ENCODE measurements at places on chromosomes 1 and 21.

DNA sequence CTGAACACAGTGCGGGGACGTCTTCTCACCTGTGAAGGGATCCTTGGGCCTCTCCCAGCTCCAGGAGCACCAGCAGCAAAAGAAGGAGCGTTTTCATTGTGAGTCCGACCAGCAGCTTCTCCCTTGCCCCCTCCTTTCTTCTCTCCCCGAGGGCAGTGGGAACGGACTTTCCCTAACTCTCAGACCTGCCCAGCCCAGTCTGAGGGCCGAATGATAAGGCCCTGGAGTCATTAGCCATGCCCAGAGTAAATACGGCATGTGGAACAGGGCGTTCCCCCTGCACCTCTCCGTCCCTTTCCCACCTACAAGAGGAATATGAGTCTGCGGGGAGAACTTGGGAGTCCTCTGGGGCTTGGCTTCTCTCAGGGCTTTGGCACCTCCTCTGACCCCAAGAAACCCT lies at the start of gene CTSE:
TSS of gene CTSE (minus strand) at position 201 of the 400 bp plus-strand sequence. CDS start at position 97, 104 bp downstream.
- DNase-seq: no peak

- DNase-seq: peak; percentile 51
Observed at GRCh38 chr1:218642033-218642948, 297.2 kb downstream of the TGFB2 start.

GRCh38 chr21:44751186-44751798 lies 39.9 kb upstream of the TSPEAR start:
- no peak for DNase-seq

DNA sequence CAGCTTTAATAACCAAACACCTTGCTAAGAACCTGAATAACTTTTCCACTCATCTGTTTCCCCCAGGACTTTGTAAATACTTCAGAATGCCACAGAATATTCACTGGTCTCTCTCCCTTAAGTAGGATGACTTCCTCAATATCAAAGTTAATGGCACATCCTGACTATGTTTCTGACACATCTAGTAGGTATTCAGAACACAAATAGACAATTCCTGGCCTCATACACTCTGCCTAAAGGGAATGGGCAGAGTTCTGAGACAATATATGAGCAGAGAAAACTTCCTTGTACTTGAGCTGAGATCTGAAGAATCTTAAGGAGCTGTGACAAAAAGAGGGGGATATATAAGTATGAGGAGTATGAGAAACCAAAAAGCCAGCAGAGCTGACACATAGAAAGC lies 34.8 kb downstream of the ANKRD13C start:
- DNase-seq: peak; percentile 73

DNA sequence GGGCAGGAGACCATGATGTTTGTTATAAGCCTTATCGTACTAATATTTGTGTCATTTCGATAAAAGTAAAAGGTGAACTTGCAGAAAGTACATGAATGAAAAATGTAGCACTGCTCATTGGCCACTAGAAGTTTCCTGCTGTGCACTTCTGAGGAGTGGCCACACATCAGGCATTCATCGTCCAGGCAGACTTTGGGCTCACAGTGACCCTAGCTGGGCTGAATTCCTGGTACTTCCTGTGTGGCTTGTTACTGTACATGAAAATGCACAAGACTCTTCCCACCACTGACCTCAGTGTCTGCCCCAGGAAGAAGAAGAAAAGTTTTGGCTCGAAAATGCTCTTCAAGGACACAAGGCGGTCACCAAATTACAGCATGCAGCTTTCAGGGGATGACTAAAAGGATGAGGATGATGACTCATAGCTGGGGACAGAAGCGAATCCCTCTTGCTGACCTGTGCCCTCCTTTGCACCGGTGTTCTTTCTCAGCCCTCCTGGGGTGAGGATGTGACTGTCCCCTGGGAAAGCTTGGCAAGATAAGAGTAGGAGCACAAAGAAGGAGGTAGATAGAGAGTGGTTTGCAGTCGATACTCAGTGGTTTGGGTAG lies 252.4 kb upstream of the KAZN start:
- DNase-seq: no peak

GRCh38 chr1:165265196-165265838 lies 91.2 kb downstream of the LMX1A start:
- DNase-seq: no peak

GRCh38 chr1:32032275-32032615 lies 18.6 kb downstream of the KHDRBS1 start:
- DNase-seq: no peak

- peak; percentile 94 for DNase-seq
Observed at GRCh38 chr1:228228601-228229074, 20.8 kb downstream of the OBSCN start.

DNA sequence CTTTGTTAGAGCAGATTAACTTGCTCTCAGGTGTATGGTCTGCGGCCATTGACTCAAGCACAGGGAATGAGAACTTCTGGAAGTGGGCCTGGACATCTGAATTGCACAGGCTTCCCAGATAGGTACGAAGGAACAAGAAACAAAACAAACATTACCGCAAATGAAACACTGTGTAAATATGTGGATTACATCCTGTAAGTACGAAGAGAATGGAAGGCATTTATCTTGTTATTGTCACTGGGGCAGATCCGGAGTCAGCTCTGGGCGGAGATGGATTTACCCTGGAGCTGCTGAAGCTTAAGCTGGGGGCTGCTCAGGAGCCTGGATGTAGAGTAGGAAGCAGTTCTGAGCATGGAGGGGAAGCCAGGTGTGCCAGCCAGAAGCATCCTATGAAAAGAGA lies 6.8 kb downstream of the HES2 start:
- no peak for DNase-seq

- DNase-seq: no peak
Observed at GRCh38 chr1:98813738-98814309, 152.3 kb downstream of the SNX7 start.

DNA sequence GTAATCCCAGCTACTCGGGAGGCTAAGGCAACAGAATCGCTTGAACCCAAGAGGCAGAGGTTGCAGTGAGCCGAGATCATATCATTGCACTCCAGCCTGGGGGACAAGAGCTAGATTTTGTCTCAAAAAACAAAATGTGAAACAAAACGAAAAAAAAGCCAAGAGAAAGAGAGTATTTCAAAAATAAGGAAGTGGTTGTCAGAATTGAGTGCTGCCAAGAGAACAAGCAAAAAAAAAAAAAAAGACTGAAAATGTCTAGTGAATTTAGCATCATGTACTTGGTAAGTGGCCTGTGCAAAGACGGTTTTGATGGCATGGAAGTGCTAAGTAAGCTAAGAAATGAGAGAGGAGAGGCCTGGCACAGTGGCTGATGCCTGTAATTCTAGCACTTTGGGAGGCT lies 14.3 kb downstream of the KPNA6 start:
- DNase-seq: no peak

DNA sequence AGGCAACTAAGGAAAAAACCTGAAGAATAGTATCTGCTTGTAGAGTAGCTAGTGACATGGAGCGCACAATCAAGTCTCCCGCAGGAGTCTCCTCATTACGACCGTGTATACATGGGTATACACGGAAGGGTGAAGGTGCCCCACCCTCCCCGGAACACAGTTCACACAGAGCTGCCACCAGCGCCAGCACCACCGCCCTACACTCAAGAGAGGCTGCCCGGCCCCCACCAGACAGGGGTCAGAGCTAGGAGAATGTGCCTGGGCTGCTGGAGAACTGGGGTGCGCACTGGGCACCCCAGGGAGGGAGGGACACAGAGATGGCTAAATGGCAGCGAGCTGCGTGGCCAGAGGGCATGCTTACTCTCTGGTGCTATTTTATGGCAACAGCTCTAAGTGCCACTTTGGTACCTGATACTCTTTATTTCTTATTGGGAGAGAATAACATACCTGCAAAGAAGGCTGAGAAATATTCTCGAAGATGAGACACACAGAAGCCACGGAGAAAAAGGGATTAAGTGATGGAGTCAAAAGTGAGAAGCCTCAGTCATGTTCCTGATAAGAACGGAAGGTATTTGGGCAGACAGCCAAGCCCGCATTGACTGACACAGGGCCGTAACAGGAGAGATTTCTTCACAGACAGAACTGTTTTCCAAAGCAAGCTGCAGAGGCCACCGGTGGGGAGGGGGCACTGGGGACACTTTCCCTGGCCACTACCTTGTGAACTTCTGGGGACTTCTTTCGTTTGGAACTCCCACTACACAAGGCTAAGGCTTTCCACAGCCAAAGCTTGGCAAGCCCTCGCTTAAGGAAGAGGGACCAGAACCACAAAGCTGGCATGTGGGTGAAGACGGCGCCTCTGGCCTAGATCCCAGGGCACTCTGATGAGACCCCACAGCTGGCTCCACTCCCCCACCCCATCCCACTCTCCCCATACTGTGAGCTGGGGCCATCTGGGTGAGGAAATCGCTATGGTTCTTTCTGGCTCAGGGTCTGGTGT lies 108.0 kb downstream of the PGBD5 start:
- DNase-seq: no peak

- DNase-seq: no peak
Observed at GRCh38 chr1:42924851-42925760, 33.6 kb downstream of the SLC2A1 start.

DNA sequence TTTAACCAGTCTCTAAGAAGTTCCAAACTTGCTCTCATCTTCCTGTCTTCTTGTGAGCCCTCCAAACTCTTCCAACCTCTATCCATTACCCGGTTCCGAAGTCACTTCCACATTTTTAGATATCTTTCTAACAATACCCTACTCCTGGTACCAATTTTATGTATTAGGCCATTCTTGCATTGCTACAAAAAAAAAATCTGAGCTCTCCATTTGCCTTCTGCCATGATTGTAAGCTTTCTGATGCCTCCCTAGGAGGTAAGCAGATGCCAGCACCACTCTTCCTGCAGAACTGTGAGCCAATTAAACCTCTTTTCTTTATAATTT lies 91.5 kb upstream of the ARTN start:
- DNase-seq: no peak

DNA sequence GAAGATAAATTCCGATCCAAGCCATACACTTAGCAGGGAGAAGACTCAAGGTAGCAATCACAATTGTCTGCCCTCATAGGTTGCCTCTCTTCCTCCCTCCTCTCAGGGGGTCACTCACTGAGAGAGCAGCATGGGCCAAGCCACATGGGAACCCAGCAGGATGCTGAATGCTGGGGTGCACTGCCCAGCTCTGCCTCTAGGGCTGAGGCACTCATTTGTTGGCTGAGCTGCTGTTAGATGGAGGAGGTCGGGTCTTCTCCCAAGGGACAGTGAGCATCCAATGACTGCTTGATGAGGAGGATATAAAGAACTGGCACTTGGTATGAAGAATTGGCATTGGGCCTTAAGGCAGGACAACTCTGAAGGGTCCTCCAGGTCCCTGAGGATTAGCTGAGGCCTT lies 418.8 kb downstream of the SIPA1L2 start:
- no peak for DNase-seq

DNA sequence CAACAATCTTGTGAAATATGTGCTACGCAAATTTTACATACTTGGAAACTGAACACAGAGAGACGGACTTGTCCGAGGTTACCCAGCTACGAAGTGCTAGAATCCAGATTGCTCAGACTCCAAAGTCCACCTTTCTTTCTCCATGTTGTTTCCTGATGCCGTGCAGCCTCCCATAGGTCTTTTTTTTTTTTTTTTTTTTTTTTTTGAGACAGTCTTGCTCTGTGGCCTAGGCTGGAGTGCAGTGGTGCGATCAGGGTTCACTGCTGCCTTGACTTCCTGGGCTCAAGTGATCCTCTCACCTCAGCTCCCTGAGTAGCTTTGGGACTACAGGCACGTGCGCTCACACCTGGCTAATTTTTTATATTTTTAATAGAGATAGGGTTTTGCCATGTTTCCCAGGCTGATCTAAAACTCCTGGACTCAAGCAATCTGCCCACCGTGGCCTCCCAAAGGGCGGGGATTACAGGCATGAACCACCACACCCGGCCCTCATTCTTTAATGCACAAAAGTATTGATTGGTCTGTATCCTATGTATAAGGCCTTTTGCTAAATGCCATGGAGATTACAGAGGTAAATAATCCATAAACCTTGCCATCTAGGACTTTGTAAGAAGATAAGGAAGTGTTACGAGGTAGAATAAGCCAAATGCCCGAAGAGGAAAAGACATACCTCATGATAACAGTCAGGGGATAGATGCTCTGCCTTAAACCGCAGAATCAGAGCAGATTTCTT lies 92.8 kb downstream of the C1orf21 start:
- no peak for DNase-seq

GRCh38 chr21:43034101-43034500 lies 41.5 kb downstream of the CBS start:
- no peak for DNase-seq

DNA sequence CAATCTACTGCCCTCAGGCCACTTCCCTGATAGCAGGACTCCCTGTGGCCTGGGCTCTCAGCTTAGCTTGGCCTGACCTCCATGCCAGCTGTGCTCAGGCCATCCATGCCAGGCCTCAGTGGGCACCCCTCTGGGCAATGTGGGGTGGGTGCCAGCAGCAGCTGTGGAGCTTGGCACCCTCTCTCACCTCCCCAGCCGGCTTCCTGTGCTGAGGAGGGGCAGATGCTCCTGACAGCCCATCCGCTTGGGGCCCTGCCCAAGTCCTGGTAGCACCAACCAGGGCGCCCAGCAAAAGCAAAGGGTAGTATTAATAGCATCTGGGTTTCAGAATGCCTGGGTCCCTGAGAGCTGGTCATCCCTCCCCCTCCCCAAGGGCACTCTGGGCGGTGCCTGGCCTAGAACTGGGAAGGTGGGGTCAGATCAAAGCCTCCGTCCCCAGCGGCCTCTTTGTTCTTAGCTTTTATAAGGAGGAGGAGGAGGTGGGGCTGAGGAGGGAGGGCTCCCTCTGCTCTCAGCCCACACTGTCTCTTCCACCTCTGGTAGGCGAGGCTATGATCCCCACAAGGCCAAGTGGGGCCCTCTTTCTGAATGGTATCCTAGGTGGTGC lies 6.1 kb downstream of the EFNA4 start:
- no peak for DNase-seq

- peak; percentile 64 for DNase-seq
Observed at GRCh38 chr21:20997636-20998455, at the start of gene NCAM2. Gene NCAM2, plus strand, starts transcription at chr21:20998409.

DNA sequence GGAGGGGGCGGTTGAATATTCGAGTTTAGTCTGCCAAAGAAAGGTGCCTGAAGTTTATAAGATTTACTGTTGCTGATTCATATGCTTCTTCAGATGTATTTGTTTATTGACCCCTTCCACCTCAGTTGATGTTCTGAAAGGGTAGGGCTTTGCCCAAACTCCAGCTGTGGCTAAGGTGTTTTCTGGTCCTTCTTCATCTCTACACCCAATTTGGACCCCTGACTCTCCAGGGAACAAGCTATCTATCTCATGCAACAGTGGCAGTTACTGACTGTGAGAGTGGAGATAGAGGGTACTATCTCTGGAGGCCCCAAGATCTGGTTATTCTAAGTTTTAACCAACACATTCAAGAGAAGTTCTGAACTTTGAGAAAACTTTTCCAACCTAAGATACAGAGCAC lies 12.6 kb upstream of the ALG14 start:
- no peak for DNase-seq

All from mesenchymal stem cell (in vitro differentiated cells and primary cell).